Stimulated activated CD4-positive, alpha-beta T cell treated with anti-CD3 and anti-CD28 coated beads, Interleukin-15, amount 100 ng/mL, for 24 hours (primary cell): ENCODE measurements at places on chromosomes 16 and 17.

DNA sequence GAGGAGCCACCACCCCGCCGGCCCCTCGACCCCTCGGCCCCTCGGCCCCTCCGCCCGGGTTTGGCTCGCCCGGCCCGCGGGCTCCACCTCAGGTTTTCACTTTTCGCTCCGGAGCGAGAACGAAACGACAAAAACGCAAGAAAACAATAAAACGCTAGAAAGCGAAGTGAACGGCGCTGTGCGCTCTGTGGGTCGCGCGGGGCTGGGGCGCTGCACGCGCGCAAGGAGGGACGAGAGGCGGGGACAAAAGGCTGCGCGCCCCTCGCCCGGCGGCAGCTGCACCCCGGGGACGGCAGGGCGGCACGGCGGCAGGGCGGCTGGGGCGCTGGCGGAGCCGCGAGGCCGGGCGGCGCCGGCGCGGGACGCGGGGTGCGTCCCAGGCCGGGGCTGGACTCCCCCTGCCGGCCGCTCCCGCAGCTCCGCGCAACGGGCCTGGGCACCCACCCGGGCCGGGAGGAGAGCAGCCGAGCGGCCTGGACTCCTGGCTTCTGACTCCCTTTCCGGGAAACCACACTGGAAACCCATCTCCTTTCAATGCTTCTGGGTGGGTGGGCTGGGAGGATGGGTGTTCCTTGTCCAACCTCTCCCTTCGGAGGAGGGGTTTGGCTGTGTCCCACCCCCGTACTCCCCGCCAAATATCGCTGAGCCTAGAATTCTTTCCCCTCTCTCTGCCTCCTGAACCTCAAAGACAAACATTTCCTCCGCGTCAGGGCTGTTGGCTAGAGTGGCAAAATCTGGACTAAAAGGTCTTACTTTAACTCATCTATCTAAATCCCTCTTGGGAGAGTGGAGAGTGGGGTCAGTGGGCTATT is 9.9 kb downstream of the TBX2 start:
- DNase-seq: peak; percentile 60

DNA sequence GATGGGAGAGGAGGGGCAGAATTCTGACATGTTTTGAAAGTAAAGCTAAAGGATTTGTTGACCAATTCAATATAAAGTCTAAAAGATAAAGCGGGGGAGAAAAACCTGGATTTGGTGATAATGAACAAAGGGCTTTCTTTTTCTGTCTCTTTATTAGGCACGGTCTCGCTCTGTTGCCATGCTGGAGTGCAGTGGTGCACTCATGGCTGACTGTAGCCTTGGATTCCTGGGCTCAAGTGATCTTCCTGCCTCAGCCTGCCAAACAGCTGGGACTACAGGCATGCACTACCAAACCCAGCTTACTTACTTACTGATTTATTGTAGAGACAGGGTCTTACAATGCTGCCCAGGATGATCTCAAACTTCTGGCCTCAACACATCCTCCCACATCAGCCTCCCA is 7.5 kb downstream of the CDR2 start:
- DNase-seq: no peak

DNA sequence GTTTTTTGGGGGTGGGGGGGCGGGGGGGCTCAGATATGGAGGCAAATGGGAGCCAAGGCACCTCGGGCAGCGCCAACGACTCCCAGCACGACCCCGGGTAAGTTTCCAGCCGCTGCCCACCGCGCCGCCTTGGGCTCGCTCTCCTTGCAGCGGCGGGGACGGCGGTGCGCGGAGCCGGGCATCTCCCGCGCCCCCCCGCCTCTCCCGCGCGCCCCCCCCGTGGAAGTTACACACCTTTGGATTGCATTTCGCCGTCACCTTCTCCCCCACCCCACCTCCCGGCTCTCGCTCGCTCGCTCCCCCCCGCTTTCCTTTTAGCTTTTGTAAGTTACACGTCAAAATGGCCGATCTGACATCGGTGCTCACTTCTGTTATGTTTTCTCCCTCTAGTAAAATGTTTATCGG is 387 bp downstream of the MSI2 start:
- DNase-seq: peak; percentile 51

DNA sequence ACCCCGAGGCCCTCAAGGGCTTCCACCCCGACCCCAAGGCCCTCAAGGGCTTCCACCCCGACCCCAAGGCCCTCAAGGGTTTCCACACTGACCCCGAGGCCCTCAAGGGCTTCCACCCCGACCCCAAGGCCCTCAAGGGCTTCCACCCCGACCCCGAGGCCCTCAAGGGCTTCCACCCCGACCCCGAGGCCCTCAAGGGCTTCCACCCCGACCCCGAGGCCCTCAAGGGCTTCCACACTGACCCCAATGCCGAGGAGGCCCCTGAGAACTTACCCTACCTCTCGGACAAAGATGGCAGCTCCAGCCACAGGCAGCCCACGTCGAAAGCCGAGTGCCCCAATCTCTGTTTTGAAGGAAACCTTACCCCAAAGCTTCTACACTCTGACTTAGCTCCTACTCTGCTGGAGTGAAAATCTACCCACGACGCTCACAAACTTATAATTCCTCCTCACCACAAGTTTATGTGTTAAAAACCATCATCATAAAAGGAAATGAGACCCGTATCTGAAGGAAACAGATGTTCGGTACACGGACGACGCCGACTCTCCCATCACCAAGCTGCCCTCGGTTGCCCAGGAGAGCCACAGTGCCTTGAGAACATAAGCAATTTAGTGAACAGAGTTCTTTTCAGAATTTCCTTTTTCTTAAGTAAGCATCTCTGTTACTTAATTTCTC is 61.2 kb upstream of the RPH3AL start:
- peak; percentile 42 for DNase-seq

- no peak for DNase-seq
Measured at GRCh38 chr17:59498530-59499307, 66.7 kb upstream of the DHX40 start.

GRCh38 chr16:15493466-15494180 is 59.2 kb downstream of the BMERB1 start:
- DNase-seq: no peak

DNA sequence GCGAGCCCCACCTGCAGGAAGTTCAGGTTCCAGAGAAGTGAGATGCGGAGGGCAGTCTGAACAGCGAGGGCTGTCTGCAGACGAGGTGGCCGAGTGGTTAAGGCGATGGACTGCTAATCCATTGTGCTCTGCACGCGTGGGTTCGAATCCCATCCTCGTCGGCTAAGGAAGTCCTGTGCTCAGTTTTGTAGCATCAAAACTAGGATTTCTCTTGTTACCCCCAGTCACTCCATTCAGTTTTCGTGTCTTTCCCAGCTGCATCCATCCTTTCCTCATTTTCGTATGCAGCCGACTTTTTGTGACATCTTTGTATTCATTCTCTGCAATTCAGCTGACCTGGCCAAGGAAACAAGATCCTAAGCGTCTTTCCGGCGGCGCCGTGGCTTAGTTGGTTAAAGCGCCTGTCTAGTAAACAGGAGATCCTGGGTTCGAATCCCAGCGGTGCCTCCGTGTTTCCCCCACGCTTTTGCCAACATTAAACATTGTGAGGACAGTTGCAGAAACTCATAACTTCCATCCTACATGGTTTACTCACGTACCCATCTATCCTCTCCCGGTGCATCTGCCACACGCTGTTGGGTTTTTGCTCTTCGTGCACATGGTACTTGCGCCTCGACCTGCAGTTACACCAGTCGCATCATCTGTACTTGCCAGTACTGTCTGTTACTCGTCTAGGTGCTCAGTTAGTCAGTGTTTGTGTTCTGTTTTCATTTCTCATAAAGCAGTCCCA is 3.0 kb downstream of the BORCS6 start:
- peak; percentile 97 for DNase-seq

- DNase-seq: no peak
Measured at GRCh38 chr17:81032641-81033480, 2.1 kb upstream of the BAIAP2 start.

DNA sequence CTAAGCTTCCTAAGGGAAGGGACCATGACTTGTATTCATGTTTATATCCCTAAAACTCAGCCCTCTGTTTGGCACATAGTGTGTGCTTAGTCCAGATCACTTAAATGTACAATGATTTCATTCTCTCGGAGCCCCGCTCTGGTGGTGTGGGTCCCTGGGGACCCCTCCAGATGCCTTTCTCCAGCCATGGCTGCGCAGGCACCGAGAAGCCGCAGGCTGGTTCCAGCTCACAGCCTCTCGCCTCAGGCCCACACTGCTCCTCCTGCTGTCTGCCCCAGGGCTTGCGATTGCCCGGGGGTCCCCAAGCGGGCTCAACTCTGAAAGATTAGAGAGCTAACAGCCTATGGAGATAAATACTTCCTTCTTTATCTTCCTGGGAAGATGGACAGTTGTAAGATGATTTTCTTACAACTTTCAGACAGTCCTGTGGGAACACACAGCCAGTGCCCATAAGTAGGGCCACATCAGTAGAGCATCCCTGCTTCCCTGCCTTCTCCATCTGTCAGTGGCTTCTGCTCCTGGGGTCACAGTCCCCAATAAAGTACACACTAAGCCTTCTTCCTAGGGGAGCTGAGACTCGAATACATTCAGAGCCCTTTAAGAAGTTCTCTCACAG is 66.2 kb downstream of the CENPV start:
- no peak for DNase-seq

DNA sequence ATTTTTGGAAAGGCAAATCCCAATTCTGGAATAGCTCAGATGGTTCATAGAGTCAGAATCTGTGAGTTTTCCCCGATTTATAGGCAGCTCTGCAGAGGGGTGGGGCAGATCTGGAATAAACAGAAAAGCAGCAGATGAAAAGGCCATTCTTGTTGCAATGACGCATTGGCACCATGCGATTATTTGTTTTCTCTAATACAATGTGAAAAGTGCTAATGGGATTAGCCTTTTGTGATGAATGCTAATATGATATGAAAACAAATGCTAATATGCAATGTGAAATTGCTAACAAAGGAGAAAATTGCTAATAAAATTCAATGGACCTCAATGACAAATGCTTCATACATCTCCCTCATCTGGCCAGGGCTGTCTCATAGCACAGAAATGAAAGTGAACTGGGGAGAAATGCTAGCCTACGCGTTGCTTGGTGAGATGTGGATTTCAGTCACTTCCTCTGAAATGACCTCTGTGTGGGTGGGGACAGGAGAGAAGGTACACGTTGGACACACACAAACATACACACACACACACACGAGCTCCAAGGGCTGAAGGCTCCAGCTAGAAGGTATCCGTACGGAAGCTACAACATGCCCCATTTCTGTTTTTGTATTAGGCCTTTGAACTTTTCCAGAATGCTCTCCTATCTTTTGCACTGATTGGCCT is 394.5 kb downstream of the XYLT1 start:
- DNase-seq: no peak

DNA sequence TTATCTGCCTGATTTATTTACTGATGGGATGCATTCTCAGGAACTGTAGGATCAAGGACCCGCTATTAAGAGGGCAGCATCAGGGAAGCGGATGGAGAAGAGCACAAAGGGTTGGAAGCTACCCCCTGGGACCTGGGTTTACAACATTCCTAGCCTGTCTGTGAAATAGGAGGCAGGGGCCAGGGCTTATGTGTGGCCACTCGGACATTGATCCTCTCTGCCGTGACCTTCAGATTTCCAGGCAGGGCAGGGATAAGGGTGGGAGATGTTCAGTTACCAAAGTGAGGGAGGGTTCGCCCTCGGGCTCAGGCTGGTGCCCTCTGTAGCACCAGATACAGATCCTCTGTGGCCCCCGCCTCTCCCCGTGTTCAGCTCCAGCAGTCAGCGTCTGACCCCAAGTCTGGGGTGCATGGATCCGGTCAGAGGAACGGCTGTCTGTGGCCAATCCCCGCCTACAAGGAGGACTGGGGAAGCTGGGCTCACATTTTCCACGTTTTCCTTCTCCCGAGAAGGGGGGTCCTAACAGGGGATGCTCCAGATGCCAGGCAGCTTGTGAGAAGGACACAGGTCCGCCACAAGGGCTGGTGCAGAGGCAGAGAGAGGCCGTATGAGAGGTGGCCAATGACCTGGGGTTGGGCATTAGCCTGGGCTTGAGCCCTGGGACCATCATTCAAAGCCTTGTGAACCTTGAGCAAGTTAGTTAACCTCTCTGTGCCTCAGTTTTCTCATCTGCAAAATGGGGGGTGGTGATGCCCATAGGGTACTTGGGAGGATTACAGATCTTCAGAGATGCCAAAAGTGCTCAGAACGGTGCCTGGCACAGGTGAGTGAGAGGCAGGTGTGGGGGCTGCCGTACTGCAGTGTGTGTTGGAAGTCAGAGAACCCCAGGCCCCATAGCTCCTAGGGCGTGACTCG is 48.3 kb downstream of the ATP2C2 start:
- no peak for DNase-seq

GRCh38 chr16:10850478-10850850 is 26.5 kb upstream of the CIITA start:
- no peak for DNase-seq

DNA sequence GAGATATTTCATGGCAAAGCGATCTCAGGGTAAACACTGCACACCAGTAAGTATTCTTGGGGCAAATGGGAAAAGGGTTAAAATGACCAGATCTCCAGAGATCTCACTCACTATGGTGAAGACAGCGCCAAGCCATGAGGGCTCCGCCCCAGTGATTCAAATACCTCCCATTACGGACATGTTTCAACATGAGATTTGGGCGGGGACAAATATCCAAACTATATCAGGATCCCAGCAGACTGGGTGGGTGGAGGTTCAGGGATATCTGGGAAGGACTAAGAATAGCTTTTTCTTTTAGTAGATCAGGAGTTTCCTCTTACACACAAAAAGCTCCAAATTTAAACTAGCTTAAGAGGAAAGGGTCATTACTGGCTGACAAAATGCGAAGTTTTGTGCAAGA is 181.7 kb downstream of the WWOX start:
- DNase-seq: no peak
